ENCODE measurements at places on chromosomes 2 and 18.

DNA sequence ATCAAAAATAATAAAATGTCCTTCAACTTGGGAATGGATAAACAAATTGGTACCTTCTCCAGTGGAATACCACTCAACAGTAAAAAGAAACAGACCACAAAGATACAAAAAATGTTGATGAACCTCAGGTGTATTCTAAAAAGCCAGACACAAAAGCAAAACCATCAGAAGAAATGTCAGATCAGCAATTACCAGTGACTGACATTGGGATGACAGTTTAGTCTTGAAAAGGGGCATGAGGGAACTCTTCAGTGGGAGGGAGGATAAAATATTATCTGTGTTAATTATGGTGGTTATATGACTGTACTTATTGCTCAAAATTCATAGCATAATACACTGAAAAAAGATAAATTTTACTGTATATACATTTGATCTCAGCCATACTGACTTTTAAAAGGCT, 473.0 kb downstream of the TMX3 start:
- DNase-seq, result no peak

DNA sequence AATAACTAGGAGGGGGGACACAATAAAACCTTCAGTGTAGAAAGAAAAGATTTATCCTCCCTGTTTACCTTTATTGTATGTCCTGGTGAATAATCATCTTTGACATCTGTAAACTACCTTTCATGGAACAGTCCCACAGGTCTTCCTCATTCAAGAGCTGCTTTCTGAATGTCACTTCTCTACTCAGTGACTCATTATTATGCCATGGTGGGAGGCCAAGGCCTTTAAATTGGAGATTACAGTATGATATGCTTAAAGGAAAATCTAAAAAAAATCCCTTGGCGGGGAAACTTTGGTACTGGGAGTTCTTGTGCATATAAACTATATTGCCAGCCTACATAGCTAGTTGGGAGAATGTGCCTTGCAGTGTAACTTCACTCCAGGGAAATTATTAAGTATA, 713.0 kb downstream of the TDRD15 start:
- DNase-seq, result no peak

DNA sequence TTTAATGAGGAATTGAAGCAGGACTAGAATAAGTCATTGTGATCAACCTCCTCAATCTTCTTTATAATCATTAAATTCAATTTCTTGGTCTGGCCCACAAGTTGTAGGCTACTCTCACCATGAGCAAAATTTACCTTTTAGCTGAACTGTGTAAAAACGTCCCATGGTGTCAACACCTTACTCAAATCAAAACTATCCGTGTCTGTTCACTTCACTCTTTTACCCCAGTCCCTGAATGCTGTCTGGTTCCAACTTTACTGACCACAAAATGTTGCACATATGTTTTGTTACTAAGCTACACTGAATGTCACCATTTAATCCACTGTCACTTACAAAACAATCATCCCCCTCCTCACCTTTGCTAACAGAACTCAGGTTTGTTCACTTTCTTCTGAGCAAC, 951.6 kb upstream of the SLC39A10 start:
- DNase-seq, result no peak

DNA sequence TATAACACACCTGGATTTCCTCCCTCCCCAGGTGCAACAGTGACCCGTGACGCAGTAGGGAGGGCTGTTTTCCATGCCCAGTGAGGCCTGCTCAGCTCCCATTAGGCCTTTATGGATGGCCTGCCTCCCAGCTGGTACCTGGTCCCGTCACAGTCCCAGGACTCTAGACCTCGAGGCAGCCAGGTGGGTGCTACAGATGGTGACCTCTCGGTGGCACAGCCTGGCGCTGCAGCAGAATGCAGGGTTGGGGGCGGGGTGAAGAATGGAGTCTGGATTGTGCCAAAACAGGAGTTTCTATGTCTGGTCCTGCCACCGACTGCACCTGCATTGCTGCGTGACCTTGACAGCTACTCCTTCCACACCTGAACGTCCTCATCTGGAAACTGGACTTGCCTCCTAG, 18.0 kb upstream of the YWHAQ start:
- no peak for DNase-seq

- no peak for DNase-seq
Observed at GRCh38 chr2:206984206-206984605, 44.9 kb downstream of the CPO start.

DNA sequence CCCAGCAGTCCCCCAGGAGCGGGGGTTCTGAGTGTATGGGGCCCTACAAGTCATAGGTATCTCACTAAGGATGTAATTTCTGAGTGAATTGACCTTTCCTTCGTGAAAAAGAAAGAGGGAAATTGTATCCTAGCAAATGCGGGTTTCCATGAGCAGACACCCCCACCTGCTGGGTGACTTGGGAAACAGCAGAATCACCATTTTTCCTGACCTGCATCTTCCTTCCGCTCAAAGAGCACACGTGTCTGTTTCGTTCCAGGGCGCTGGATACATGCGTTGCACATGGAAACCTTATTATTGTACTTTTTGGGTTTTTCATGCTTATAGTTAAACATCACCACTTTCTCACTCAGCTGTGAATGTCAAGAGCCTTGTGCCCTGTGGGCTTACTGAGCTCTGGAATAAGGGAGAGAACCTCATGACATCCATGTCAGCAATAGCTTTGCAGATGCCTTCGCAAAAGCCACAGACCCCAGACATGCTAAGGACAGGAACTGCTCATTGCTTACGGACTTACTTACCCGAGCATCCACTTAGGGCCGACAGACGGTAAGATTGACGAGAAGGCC, 132.8 kb downstream of the TPO start:
- DNase-seq, result no peak

DNA sequence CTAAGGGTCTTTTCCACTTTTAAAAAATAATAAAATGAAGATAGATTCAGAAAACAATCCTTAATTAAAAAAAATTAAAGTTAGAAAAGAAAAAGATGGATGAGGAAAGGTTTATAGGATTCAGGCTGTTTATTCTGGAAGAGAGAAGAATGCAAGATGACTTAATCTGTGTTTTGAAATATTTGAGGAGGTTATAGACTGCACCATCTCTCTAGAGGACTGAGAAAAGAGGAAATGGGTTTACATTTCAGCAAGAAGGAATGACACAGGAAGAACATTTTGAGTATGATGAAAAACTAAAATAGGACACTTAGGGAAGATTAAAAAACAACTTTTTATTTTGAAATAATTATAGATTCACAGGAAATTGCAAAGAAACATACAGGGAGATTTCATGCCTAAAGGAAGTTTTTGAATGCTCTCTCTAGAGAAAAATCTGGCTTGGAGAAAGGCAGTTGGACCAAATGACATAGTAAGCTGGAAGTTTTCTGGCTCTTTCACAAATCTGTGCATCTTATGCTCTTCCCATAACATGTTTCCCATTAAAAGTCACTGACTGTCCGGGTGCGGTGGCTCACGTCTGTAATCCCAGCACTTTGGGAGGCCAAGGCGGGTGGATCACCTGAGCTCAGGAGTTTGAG, 75.0 kb downstream of the CERS6 start:
- no peak for DNase-seq

GRCh38 chr2:211816754-211817153, 721.8 kb downstream of the ERBB4 start:
- no peak for DNase-seq

All from activated T-helper 1 cell treated with Interleukin-2 at 50 U/mL for 16 hours (primary cell).